ENCODE measurements at places on chromosomes 7 and 10. TPM values are rescaled to one million over a fixed set of nuclear protein-coding genes. Genes with fewer than 3 reads are reported as not detected.

DNA sequence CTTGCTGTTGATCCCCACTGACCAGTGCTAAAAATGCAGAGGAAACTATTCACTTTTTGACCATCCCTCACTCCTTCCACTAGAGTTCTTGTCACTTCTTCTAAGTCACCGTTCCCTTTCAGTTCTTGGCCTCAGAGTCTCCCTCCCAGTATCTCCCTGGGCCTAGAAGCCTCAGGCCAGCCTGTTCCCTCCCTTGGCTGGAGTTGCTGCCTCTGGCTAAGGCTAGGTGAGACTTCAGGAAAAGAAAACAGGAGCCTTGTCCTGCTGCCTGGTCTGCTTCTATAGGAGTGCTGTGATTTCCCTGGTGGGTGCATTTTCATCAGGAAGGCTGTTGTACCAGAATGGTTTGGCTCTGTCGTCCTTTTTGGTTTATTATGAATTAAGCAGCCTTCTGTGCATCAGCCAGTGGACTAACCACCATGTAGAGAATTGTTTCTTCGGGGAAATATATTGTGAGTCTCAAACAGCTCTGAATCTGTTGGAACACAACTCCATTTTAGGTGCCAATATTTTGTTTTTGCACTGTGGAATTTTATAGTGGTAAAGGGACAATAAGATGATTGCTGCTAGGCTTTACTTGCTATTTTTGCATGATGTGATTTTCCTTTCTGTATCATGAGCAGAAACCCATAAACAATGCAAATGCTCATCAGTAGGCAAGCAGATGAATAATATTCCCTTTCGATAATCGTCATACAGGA lies 233.4 kb upstream of the FZD1 start:
- H3K4me3 ChIP-seq: no peak overlapping the region
- H3K27me3 ChIP-seq: no peaks in the 10 kb centered on the region
- DNase-seq: no peak
- no peak overlapping the region for H3K27ac ChIP-seq
- peaks cover 5% of the 10 kb centered on the region for H3K36me3 ChIP-seq

PLA2G12B gene
- not detected for total RNA-seq

DNTT gene
- not detected for total RNA-seq

DNA sequence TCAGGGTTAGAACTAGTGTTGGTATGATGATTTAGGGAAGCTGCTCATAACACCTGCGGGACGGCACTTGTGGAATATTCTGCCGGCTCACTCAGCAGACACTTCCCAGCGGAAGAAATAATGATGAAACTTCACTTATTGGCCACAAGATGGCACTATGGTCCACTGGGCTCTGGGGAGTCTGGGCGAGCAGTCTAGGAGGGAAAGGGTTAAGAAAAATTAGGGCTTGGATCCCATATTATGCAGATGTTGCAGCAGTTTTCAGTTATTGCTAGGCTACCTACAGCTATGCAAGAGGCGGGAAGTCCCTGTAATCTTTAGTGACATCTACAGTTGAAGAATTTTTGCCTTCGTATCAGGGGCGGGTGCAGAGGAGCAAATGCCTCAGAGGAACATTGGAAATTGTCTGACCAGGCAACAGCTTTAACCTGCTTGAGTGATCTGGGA lies 238.7 kb upstream of the PRSS58 start:
- H3K27ac ChIP-seq: no peak overlapping the region
- H3K27me3 ChIP-seq: peaks cover 40% of the 10 kb centered on the region
- no peak for DNase-seq
- no peaks in the 10 kb centered on the region for H3K36me3 ChIP-seq
- H3K4me3 ChIP-seq: peak overlapping the region; percentile 36

ATP6V0A4 gene
- total RNA-seq: not detected

GRCh38 chr7:151565541-151565940 lies 45.8 kb upstream of the RHEB start:
- H3K4me3 ChIP-seq: no peak overlapping the region
- no peaks in the 10 kb centered on the region for H3K27me3 ChIP-seq
- H3K4me1 ChIP-seq: peaks cover 16% of the 10 kb centered on the region
- no peak overlapping the region for H3K27ac ChIP-seq
- no peak for DNase-seq

TTYH3 gene
- 296 TPM for total RNA-seq

DNA sequence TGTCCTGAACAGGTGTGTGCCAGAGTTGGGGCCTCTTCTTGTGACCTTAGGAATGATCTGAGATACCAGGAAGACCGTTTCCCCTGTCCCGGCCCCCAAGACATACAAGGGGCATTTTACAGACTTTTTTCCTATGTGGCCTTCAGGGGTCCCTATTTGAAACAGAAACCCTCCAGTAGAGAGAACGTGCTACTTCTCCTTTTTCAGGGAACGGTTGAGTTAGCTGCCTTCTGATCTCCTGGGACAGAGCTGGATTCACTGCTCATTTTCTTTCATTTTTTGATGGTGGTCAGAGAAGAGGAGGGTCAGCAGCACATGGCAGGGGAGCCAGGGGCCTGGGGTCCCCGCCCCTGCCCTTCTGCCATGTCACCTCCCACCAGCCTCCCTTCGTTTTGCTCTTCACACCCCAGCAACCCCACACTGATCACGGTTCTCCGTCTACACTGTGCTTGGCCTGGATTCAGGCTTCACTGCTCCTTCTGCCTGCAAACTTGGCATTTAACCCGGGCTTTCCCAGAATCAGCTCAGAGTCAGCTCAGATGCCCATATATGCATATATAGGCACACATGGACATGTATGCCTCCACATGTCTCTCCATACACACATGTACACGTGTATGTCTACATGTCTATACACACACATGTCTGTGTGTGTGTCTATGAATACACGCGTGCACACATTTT lies 138.1 kb upstream of the BTBD16 start:
- H3K36me3 ChIP-seq: peaks cover 3% of the 10 kb centered on the region
- peak overlapping the region; percentile 48 for H3K27ac ChIP-seq
- H3K4me1 ChIP-seq: peaks cover 17% of the 10 kb centered on the region
- H3K4me3 ChIP-seq: peak overlapping the region; percentile 49
- no peak for DNase-seq
- H3K27me3 ChIP-seq: no peaks in the 10 kb centered on the region

DNA sequence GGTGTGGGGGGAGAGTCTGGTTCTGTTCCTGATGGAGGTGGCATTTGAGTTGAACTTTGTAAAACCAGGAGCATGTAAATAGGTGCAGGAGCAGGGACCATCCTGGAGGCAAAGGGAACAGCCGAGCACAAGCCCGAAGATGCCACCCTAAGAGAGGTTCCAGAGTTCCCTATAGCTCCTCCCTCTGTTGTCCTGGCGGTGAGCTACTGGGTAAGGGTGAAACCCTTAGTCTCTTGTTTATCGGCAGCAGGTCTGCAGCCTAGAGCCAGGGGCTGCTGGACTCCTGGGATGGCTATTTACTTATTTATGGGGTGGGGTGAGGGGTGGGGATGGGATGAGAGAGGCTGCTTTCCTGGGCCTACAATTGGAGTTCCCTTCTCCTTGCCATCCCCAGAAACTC lies 6.5 kb upstream of the LBX1 start:
- H3K4me3 ChIP-seq: no peak overlapping the region
- peaks cover 99% of the 10 kb centered on the region for H3K27me3 ChIP-seq
- H3K27ac ChIP-seq: no peak overlapping the region
